Endothelial cell (in vitro differentiated cells): ENCODE measurements at places on chromosomes 7 and 10. TPM values are rescaled to one million over a fixed set of nuclear protein-coding genes. Genes with fewer than 3 reads are reported as not detected.

- H3K27me3 ChIP-seq = peaks cover 3% of the 10 kb centered on the region
- no peak overlapping the region for H3K27ac ChIP-seq
- no peak for DNase-seq
- no peak overlapping the region for H3K4me3 ChIP-seq
- no peaks in the 10 kb centered on the region for H3K36me3 ChIP-seq
Observed at GRCh38 chr10:35855155-35855947, 213.3 kb upstream of the FZD8 start.

GRCh38 chr10:27743877-27744801 lies 1.5 kb downstream of the MKX start:
- peak; percentile 54 for DNase-seq
- H3K4me3 ChIP-seq = peak overlapping the region; percentile 93
- H3K27ac ChIP-seq = no peak overlapping the region
- peaks cover 23% of the 10 kb centered on the region for H3K4me1 ChIP-seq

GRCh38 chr7:50707236-50708006 lies 75.3 kb downstream of the GRB10 start:
- DNase-seq = no peak
- peaks cover 14% of the 10 kb centered on the region for H3K27me3 ChIP-seq
- peaks cover 14% of the 10 kb centered on the region for H3K36me3 ChIP-seq
- H3K27ac ChIP-seq = no peak overlapping the region
- H3K4me3 ChIP-seq = peak overlapping the region; percentile 58

DNA sequence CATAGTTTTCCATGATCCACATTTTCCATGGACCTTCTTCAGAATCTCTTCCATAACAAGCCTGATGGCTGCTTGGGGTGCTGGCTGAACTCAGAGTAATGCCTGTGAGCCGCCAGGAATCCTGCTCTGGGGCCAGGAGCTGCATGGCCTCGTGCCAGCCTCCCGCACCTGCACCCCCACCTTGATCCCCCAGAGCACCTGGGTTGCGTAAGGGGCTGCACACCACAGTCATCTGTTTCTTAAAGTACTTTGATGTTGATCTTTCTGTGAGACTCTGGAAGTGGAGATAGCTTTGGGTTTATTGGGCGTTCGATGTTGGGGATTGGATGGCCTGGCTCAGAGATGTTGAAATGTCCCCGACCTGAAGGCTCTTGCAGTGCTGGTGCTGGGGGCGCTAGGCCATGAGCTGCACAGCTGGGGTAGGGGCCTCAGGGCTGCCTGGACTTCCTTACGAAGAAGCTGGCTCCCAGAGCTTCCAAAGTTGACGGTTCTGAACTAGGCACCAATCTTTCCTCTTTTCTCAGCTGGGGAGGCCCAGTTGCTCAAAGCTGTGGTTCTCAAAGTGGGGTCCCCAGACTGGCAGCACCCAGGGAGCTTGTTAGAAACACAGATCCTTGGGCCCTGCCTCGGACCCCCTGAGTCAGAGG lies 534.0 kb downstream of the DNAJB6 start:
- H3K27me3 ChIP-seq = peaks cover 27% of the 10 kb centered on the region
- no peak overlapping the region for H3K27ac ChIP-seq
- no peaks in the 10 kb centered on the region for H3K4me1 ChIP-seq

GRCh38 chr10:95660283-95660682 lies 3.8 kb upstream of the ALDH18A1 start:
- peaks cover 3% of the 10 kb centered on the region for H3K27me3 ChIP-seq
- no peak for DNase-seq
- H3K27ac ChIP-seq = no peak overlapping the region
- no peak overlapping the region for H3K4me3 ChIP-seq
- H3K4me1 ChIP-seq = peaks cover 10% of the 10 kb centered on the region

DNA sequence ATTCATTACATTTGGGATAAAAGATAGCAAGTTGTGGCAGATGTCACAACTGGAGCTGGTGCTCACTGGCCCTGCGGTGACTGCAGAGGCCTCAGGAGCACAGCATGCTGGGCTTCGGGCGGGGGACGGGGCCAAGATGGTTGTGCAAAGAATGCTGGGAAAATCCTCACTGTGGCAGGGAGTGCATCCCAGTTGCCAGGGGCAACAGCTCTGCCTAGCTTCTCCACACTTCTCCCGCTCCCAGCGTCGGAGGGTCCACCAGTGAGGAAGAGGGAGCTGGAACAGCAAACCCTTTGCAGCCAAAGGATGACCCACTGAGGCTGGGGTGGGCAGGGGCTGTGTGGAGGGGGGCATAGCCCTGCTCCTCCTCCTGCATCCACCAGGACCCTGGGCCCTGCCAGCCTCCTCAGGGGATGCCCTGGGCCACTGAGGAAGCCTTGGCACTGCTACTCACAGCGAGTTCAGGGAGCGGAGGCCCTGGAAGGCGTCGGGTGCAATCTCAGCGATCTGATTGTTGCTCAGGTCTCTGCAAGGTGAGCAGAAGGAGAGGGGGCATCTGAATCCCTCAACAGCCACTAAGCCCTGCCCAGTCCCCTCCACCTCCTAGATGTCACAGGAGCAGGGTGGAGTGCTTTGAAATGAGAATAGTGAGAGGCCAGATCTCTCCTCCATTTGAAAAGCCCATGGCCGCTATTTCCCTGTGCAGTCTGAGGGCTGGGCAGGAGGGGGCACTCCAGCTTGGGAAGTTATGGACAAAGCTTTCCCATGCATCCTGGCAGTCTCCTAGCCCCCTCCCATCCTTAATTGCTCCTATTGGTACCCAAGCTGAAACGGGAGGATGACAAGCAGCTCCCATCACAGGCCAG lies 126.5 kb downstream of the SLIT1 start:
- H3K4me1 ChIP-seq = no peaks in the 10 kb centered on the region
- H3K27ac ChIP-seq = no peak overlapping the region

DNA sequence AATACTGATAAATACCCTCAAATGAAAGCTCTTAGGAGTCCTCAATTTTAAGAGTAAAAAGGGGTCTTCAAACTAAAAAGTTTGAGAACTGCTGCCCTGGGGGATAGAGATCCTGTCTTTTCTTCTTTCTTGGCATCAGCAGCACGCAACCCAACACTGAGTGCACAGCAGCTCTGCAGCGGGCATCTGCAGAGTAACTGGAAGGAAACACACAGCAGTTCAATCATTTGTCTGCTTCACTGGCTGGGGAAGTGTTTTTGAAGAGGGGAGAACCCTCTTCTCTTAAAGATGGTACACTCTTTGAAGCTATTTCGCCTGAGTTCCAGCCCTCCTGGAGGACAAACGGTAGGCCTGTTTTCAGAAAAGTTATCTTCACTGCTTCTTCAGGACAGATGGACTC lies 193.6 kb downstream of the FGFR2 start:
- H3K36me3 ChIP-seq = no peaks in the 10 kb centered on the region
- H3K4me3 ChIP-seq = no peak overlapping the region
- H3K27me3 ChIP-seq = peaks cover 8% of the 10 kb centered on the region
- no peak for DNase-seq
- H3K27ac ChIP-seq = no peak overlapping the region
- peaks cover 28% of the 10 kb centered on the region for H3K4me1 ChIP-seq

- H3K27me3 ChIP-seq = no peaks in the 10 kb centered on the region
- H3K27ac ChIP-seq = no peak overlapping the region
- no peak for DNase-seq
Observed at GRCh38 chr10:73576178-73576889, 14.8 kb downstream of the USP54 start.

DNA sequence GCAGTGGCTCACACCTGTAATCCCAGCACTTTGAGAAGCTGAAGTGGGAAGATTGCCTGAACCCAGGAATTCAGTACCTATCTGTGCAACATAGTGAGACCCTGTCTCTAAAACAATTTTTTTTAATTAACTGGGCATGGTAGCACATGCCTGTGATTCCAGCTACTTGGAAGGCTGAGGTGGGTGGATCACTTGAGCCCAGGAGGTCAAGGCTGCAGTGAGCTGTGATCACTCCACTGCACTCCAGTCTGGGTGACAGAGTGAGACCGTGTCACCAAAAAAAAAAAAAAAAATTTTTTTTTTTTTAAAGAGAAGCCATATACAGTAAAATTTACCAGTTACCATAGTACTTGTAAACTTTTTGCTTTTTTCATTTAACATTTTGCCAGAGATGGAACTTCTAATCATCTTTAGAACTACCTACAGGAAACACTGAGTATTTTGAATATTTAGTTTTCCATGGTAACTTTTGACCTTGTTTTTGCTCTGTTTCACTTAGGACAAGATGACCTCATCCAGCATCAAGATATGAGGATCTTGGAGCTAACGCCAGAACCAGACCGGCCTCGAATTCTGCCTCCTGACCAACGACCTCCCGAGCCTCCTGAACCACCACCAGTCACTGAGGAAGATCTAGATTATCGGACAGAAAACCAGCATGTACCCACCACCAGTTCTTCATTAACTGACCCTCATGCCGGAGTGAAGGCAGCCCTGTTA lies 40.6 kb downstream of the MPLKIP start:
- no peaks in the 10 kb centered on the region for H3K4me1 ChIP-seq
- H3K4me3 ChIP-seq = no peak overlapping the region
- H3K36me3 ChIP-seq = peaks cover 26% of the 10 kb centered on the region
- no peak overlapping the region for H3K27ac ChIP-seq
- no peaks in the 10 kb centered on the region for H3K27me3 ChIP-seq

DNA sequence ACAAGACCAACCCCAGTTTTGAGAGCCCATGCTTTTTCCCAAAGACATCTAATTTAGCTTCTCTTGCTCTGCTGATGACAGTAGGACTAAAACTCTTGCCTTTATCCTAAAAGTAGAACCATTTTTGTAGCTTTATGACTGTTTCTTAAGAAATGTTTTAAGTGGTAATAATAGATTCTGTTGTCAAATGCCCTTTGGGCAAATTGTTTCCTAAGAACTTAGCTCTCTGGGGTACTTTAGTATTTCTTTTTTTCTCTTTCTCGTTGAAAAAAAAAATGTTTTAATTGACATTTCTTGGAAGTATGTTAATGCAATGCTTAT lies 157.4 kb downstream of the ARID5B start:
- no peak overlapping the region for H3K27ac ChIP-seq
- H3K4me3 ChIP-seq = no peak overlapping the region
- no peak for DNase-seq
- H3K4me1 ChIP-seq = no peaks in the 10 kb centered on the region
- no peaks in the 10 kb centered on the region for H3K36me3 ChIP-seq
- H3K27me3 ChIP-seq = no peaks in the 10 kb centered on the region

- no peaks in the 10 kb centered on the region for H3K36me3 ChIP-seq
- no peak overlapping the region for H3K4me3 ChIP-seq
- no peaks in the 10 kb centered on the region for H3K4me1 ChIP-seq
Observed at GRCh38 chr10:7571981-7572380, 94.8 kb downstream of the ITIH5 start.

DNA sequence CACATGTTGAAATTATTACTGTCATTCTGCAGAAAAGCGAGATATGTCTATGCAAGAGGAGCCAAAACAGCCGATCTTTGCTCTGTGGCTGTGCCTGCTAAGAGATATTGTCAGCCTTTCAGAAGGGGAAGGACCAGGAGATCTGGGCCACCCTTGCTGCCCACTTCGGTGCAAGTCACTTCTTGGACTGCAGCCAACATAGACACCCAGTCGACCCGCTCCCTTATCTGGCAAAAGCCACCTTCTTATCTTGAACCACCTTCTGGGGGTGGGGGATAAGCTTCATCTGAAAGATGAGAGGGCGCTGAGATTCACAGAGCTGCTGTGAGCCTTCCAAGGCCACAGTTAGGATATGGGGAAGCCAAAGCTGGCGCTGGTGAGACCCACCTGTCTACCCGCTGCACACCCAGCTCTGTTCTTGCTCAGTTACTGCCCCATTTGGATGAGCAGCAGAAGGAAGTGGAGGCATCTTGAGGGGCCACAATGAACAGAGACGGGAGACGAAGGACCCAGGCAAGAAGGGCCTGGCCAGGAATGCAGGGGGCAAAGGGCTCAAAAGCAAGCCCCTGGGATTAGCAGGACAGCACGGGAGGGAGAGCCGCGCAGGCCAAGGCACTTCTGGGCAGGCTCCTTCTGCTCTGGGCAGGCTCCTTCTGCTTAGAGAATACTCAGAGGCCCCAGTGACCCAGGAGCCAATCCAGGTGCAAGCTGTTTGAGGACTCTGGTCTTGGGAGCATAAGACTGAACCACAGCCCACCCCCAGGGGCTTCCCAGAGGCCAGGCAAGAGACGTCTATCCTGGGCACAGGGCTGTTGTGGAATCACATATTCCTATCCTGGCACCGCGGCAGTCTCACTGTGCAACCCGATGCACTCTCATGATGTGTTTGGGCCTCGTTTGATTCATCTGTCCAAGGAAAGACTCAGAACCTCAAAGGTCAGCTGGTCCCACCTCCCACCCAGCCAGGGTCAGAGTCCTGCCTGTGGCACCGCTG lies 38.4 kb upstream of the NPFFR1 start:
- no peak overlapping the region for H3K27ac ChIP-seq
- DNase-seq = no peak
- H3K27me3 ChIP-seq = peaks cover 4% of the 10 kb centered on the region

GRCh38 chr10:91198781-91199180 lies 21.7 kb upstream of the PCGF5 start:
- peaks cover 1% of the 10 kb centered on the region for H3K27me3 ChIP-seq
- H3K27ac ChIP-seq = no peak overlapping the region
- H3K4me1 ChIP-seq = peaks cover 7% of the 10 kb centered on the region
- H3K4me3 ChIP-seq = no peak overlapping the region
- H3K36me3 ChIP-seq = peaks cover 5% of the 10 kb centered on the region

ZDHHC16 gene
- 45.0 TPM for total RNA-seq

GRCh38 chr10:106571192-106571946 lies 593.1 kb downstream of the SORCS1 start:
- DNase-seq = peak; percentile 11
- no peak overlapping the region for H3K27ac ChIP-seq
- H3K4me3 ChIP-seq = no peak overlapping the region
- H3K36me3 ChIP-seq = no peaks in the 10 kb centered on the region
- H3K4me1 ChIP-seq = peaks cover 13% of the 10 kb centered on the region
- H3K27me3 ChIP-seq = peaks cover 3% of the 10 kb centered on the region

GRCh38 chr10:126017961-126018560 lies 121.7 kb downstream of the FANK1 start:
- peaks cover 3% of the 10 kb centered on the region for H3K27me3 ChIP-seq
- peaks cover 30% of the 10 kb centered on the region for H3K36me3 ChIP-seq
- no peak overlapping the region for H3K4me3 ChIP-seq

DNA sequence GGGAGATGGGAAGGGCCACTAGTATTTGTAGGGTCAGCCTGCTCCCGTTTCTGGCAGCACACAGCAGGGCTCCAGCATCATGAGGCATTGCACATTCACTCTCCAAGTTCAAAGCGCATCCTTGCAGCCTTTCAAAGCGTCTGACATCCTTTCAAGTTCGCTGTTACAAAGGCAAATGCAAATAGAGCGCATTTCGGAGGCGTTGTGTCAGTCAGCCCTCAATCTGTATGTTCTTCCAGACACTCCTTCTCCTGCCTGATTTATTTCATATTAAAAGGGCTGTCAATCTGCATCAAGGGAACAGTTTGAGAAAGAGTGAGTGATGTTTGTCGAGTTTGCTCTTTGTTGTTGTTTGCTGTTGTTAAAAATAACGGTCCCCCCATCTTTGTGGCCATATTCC lies 188.5 kb downstream of the SNX10 start:
- H3K4me3 ChIP-seq = no peak overlapping the region
- H3K27ac ChIP-seq = no peak overlapping the region
- DNase-seq = no peak
- peaks cover 3% of the 10 kb centered on the region for H3K27me3 ChIP-seq
- no peaks in the 10 kb centered on the region for H3K36me3 ChIP-seq
